Endothelial cell (in vitro differentiated cells): ENCODE measurements at places on chromosomes 2 and 18.

DNA sequence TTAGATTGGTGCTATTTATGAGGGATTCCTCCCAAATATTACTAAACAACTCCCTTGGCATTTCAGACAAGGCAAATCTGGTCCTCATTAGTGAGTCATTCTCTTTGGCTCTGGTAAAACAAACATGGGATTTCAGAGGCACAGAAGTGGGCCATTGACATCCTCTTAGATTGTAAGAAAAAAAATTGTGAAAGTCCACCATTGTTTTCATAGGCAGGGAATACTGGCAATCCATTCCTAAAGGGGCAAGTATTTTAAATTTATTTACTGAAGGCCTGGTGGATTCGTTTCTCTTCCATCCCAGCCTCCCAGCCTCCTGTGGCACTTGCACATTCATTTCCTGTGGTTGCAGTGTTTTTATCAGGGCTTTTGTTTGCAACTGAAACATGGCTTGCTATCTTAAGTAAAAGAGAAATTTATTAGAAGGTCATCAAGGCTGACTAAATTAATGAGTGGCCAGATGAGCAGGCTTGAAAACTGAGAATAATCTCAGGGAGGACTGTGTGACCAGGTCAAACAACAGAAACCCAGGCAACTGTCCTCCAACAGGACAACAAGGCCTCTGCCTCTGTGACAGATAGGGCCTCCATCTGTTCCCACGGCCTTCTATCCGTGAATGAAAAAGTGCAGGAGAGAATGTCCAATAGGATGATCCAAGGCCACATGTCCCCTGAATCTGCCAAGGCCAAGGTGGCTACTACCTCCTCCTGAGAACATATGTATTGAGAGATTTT lies 23.1 kb upstream of the TNFAIP6 start:
- no peak for DNase-seq

DNA sequence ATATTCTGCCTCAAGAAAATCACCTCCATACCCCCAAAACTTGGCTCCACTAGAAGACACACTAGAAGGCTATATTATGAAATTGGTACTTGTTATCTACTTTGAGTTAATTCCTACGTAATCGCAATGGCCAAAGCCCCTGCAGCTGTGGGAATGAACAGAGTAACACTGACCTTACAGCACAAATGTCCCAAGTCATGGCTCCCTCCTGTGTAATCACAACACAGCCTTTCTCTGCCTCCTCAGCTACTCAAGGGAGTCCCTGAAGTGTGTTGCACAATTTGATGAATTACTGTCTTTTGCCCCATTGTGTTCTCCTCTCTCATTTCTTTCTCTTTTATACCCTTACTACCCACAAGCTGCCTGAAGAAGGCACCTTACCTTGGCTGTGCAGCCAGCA lies 375.2 kb downstream of the ARHGAP15 start:
- no peak for DNase-seq

DNA sequence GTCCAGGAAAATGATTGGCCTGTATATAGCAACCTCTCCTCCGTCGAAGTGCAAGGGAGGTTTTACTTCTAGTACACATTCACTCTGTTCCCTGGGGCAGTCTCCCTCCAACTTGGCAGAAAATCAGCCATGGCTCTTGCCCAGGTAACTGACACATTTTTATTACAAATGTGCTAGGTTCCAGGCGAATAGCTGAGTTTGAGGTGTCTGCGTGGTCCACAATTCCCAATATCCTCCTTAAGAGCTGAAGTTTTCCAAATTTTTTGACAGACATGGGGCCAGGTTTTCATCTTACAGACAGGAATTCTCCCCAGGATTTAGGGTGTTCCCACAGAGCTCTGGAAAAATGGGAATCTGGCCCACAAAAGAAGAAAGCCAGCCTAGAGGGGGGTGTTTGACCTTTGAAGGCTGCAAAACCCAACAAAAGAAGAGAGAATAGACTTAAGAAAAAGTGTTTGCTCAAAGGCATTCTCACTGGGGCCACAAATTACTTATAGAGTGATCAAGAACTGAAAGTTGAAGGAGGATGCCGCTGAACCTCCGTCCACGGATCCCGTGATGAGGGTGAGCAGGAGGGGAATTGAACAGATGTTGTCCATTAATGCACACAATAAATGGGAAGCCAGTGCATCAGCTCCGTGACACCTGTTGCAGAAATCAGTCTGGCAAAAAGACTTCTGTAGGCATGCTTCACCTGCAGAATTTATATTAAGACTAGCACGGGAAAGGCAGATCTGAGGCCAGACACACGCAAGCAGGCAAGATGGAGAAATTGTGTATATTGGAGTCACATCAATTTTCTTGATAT lies 242.3 kb upstream of the COPS8 start:
- DNase-seq: no peak

DNA sequence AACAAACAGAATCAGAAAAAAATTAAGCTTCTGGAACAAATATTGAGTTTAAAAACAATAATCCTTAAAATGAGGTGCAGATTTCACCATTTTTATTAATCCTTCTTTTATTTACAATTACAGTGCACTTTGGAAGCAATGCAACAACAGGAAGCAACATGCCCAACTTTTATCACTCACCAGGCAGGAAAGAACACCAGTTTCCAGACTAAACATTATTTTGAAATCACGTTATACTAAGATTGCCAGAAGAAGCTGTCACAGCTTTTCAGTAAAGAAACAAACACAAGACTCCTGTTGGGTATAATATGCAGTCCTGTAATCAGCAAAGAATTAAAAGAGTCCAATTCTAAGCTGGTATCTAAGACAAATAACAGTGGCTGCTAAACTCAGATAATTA lies 137.9 kb upstream of the ZC3H15 start:
- no peak for DNase-seq

GRCh38 chr2:20304411-20304810 lies 46.2 kb downstream of the PUM2 start:
- DNase-seq: no peak
